ENCODE measurements at places on chromosomes 16 and 17.

DNA sequence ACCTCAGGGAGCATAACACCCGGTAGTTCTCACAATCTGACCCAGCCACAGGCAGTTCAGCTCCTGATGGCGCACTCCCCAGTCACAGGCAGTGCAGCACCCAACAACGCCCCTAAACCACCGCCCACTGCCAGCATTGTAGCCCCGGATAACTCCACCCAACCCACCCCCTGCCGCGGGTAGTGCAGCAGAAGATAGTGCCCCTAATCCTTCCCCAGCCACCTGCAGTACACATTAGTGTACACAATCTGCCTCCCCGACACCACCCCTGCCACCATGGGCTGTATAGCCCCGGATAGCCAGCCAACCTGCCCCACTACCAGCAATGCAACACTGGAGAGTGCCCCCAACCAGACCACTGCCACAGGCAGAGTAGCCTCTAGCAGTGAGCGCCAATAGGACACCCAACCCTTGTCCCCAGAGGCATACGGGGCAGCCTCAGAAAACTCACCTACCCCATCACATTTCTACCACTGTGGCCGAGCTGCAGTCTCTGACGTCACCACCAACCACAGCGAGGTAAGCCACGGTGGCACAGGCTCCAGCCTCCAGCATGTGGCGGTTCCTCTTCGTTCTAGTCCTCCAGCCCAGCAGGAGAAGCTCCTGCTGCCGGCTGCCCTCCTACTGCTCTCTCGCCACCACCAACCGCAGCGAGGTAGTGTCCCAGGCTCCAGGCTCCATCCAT lies 877.3 kb downstream of the KCNJ18 start:
- DNase-seq = no peak

DNA sequence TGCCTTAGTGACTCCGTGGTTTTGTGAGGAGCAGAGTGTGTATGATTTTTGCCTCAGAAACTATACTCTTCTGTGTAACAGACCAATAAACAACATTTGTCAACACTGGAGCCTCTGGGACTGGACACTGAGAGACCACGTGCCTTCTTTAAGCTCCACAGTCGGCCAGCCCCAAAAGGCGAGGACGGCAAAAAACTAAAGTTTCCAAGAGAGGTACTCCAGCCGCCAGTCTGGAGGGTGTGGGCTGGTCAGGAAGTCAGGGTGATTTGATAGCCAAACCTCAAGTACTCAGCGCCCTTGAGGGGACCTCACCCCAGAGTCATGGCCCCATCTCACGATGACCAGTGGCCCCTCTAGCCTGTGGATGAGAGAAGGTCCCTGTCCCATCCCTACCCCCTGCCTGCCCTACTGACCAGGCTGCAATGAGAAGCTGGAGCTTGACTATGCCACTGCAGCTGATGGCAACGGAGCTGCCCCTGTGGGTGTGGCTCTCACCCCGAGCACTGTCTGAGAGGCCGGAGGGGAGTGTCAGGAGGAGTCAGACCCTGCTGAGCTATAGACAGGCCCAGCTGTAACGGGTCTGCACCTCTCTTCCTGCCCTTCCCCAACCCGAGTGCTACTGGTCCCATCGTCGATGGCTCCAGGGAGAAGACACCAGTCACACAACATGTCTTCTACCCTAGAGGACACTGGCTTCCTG lies 19.8 kb downstream of the MNT start:
- DNase-seq = no peak

- DNase-seq = peak; percentile 6
Observed at GRCh38 chr17:13273806-13274205, 256.0 kb upstream of the ELAC2 start.

DNA sequence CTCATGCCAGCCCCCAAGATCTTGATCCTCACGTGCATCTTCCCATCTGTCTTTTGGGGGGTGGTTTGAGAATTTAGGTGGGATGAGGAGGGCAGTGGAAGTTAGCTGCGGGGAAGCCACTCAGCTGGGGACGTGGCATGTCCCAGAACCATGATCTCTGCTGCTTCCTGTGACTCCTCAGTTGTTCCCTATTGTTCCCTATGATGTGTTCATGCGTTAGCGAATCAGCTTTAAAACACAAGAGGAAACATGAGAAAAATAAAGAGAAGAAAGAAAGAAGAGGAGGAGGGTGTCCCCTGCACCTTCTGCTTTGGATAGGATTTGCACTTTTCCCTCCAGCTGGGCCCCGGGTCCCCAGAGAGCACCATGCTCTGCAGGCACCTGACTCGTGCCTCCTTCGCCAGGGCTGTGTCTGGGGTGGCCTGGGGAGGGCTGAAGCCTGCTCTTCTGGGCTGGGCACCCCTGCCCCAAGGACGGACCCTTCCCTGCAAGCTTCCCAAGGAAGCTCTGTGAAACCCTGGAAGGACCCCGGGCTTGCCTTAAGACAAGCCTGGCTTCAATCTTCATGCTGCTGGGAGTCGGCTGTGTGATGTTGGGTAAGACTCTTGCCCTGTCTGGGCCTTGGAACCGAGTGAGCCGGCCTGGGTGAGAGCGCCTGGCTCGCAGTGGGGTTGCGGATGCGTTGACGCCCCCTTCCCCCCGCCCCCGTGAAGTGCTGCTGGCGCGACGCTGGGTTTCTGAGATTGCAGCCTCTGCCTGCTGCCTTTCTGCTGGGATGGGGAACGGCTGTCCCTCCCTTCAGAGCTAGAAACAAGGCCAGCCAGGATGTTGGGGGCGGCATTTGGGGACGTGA lies 62.8 kb upstream of the CIBAR2 start:
- peak; percentile 63 for DNase-seq

GRCh38 chr17:8173871-8174322 lies 2.3 kb downstream of the TMEM107 start:
- DNase-seq = no peak

DNA sequence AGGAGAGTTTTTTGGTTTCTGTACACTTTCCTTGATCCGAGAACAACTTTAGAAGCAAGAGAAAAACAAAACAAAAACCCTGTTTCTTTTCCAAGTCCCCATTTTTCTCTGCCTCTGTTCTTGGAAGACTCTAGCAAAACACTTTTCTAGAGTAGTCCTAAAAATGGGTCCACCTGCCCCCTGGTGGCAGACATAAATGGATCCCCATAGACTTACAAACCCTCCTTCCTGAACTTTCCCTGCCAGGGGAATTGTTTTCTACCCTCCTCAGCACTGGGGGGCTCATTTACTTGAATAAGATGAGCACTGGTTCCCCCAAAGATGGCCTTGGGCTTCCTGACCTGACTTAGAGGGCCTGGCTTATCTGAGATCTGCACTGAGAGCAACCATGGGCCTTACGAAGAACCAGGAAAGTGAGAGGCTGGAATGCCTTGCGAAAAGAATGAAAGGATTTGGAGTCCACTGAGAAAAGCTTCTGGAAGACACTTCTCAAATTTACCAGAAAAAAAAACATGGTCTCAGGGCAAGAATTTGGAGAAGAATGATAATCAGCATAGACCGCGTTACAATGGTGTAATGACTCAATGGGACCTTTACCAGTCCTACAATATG lies 48.0 kb upstream of the CDYL2 start:
- DNase-seq = peak; percentile 56

DNA sequence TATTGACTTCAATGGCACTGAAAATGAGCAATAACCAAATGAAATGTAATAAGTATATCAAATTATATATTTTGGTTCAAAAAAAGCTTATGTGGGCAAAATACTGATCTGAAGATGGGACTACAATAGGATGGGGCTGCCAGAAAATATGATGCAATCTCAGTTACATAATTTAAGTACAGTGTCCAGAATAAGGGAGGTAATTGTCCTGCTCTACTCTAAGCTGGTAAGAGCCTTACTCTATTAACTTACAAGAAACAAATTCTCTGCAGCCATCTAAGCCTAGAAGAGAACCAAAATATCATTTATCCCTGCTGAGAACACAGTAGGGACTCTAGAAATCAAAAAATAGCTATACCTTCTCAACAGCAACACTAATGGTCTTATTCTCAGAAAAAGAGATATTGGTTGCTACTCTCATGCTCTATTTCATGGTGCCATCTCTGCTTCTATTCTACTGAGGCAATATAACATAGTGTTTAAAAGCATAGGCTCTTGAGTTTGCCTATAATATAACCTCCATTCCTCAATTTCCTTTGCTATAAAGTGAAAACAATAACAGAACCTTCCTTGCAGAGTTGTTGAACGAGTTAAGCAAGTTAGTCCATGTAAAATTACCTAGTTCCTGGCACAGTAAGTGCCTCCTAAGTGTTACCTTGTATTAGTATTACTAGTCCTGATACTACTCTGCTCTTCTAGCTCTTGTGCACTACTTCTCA lies 19.9 kb downstream of the NQO1 start:
- no peak for DNase-seq

GRCh38 chr17:36066365-36066985 lies 2.4 kb downstream of the CCL18 start:
- no peak for DNase-seq

GRCh38 chr16:56972403-56973293 lies 10.9 kb downstream of the CETP start:
- DNase-seq = no peak

- DNase-seq = no peak
Observed at GRCh38 chr17:19553036-19553435, 19.4 kb downstream of the SLC47A1 start.

GRCh38 chr16:48810436-48810802 lies 200.4 kb upstream of the N4BP1 start:
- DNase-seq = no peak

- peak; percentile 93 for DNase-seq
Observed at GRCh38 chr16:3020604-3021448, 658 bp downstream of the TNFRSF12A start.

- no peak for DNase-seq
Observed at GRCh38 chr17:31544186-31544585, 152.7 kb downstream of the RAB11FIP4 start.

- DNase-seq = no peak
Observed at GRCh38 chr17:75776386-75777295, 8.0 kb upstream of the UNK start.

DNA sequence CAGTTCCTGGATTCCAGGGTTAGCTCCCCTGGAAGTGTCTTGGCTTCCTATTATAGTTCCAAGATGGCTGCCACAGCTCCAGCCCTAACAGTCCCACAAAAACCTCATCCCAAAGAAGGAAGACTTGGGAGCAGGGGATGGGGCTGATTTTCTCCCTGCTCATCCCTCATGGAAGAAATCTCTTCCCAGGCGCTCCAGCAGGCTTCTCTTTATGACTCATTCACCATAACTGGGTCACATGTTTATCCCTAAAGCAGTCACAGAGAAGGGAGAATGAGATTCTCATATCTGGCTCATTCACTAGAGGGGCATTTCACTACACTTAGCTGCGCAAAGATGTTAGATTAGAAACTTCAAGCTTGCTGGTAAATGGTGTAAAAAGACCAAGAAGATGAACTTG lies 206.5 kb upstream of the IRX3 start:
- peak; percentile 47 for DNase-seq

Measured in ELR (cell line).